Motor neuron (in vitro differentiated cells): ENCODE measurements at places on chromosomes 3 and 15. TPM values are rescaled to one million over a fixed set of nuclear protein-coding genes. Genes with fewer than 3 reads are reported as not detected.

SERINC4 gene
- total RNA-seq: 0.87 and 1.5 TPM in 2 replicates

PIF1 gene
- total RNA-seq: 3.5 and 3.6 TPM in 2 replicates

RUBCN gene
- total RNA-seq: 21.6 and 29.1 TPM in 2 replicates

ZNF660 gene
- 8.4 and 9.8 TPM in 2 replicates for total RNA-seq
